ENCODE measurements at places on chromosomes 6 and 20.

DNA sequence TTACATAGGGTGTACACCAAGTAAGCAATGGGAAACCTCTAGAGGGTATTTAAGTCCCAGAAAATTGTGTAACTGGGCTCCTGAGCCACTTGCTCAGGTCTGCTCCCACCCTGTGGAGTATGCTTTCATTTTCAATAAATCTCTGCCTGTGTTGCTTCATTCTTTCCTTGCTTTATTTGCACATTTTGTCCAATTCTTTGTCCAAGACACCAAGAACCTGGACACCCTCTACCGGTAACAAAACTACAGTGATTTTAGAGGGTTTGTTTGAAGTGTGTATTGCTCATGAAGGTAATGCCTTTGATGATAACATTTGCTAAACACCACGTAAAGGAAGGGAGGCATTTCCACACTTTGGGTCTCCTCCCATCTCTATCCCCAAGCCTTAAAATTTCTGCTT lies 46.2 kb downstream of the MYB start:
- DNase-seq = no peak

DNA sequence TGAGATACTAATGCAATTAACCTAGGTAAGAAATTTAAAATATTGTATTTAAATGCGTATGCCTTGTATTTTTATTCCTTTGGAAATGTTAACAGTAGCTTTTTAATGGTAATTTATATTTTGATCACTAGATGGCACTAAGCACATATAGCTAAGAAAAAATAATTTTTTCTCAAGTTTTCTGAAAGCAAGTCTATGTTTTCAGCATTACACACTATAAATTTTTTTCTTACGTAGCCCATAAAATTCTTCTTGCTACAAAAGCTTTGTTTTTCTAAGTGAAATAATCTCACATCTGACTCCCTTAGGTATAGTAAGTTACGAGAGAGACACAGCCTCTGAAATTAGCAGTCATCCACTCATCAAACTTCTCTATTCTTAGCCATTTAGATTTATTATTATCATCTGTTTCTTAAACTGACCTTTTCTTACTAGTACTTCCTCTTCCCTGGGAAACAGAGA lies 35.7 kb downstream of the TSPYL4 start:
- DNase-seq = no peak

GRCh38 chr6:83252719-83253118 lies 59.6 kb downstream of the RWDD2A start:
- DNase-seq = no peak

GRCh38 chr6:84278321-84278998 lies 51.0 kb upstream of the CEP162 start:
- DNase-seq = no peak

GRCh38 chr20:8815208-8815607 lies 253.7 kb upstream of the PLCB4 start:
- DNase-seq = no peak

- no peak for DNase-seq
Observed at GRCh38 chr20:50848846-50849673, 54.2 kb downstream of the BCAS4 start.

DNA sequence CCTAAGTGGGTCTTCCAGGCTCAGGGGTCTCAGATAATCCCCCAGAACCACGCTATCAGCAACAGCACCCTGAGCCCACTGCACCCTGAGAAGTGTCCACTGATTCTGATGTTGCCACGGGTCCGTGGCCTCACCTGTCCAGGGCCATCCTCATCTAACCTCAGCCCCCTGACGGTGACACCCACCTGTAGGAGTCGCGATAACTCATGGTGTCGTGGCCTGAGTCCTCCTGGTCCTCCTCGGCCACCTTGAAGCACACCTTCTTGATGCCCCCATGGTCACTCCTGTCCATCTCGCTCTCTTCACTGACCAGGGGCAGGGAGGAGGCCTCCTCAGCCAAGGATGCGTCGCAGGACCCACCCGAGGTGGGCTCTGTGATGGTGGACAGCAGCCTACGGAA lies 182.1 kb downstream of the PREX1 start:
- no peak for DNase-seq

DNA sequence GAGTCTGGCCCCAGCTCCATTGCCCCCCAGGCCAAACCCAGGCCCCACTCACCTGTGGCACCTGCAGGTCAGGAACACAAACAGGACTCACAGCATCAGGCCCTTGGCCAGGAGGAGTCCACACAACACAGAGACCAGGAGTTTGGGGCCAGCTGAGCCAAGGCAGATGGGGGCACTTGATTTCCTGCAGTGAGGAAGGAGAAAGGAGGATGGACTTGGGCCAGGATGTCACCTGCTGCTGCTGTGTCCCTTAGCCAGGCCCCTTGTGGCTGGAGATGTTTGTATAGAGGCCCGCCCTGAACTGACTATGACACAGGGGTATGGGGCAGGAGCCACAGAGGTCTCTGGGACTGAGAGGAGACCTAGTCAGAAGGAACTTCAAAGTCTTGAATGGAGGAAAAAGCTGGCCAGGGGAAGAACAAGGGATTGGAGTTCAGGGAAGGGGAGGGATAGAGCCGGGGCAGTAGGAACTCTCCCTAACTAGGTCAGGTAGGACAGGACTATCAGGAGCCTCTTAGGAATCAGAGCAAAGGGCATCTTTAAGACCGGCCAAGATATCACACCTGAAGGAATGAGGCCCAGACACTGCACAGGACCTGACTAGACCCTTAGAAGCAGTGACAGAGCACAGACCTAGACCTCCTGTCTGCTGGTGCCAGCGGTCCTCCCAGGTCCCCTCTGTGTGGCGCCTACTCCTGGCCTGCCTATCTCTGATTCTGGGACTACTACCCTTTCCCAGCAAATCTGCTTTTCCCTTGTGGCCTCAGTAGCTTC lies 8.8 kb upstream of the TREML2 start:
- no peak for DNase-seq

- no peak for DNase-seq
Observed at GRCh38 chr6:33699739-33700138, 11.8 kb downstream of the UQCC2 start.

DNA sequence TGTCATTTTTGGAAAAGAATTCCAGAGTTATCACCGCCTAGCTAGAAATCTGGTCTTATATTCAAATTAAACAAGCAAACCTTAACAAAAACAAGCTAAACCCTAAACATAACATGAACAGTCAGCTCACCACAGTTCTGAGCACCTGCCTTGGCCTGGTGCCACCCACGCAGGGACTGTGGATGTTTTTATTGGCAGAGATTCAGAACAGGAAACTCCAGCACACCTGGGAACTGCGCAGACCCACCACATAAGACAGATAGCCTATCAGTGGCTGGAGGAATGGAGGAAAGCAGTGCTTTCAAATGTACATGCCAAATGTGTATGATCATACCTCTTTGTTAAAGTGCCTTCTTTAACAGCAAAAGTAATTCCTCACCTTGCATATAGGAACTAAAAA lies 8.9 kb downstream of the SLC16A10 start:
- DNase-seq = no peak

GRCh38 chr6:106223300-106223930 lies 102.1 kb downstream of the ATG5 start:
- DNase-seq = peak; percentile 56

- no peak for DNase-seq
Observed at GRCh38 chr6:44925100-44925739, 402.9 kb upstream of the RUNX2 start.

- no peak for DNase-seq
Observed at GRCh38 chr6:24576447-24576846, 69.5 kb downstream of the KIAA0319 start.

DNA sequence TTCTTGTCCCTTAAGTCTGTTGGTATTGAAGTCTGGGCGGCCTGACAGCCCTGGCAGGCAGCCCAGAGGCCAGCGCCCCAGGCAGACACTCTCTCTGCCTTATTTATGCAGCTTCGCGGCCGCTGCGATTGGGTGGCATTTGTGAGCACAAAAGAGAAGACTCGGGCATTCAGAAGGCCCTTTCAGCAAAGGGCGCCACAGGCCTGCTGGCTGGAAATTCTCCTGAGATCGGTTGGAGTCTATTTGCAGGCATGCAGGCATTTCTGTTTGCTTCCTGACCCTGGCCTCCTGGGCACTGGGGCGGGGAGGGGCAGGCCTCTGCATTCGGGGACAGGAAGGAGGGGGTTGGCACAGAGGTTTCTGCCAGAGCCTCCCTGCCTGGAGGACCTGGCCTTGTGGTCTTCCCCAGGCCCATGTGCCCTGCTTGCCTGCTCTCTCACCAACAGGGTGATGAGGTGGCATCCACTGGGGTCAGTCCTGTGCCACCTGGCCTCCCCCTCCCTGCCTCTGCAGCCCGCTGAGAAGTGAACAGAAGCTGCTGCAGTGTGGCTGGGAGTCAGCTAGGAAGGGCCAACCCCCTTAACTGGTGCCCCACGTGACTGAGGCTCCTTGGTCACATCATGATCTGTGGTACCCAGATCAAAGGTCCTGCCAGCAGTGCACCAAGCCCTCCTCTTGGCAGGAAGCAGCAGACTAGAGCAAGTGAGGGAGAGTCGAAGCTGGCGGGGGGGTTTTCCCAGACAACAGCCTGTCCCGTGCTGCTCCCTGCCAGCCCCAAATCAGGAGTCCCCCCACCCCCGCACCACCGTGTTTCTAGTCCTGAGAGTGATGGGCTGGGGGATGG lies 16.6 kb upstream of the CCDC167 start:
- DNase-seq = no peak

DNA sequence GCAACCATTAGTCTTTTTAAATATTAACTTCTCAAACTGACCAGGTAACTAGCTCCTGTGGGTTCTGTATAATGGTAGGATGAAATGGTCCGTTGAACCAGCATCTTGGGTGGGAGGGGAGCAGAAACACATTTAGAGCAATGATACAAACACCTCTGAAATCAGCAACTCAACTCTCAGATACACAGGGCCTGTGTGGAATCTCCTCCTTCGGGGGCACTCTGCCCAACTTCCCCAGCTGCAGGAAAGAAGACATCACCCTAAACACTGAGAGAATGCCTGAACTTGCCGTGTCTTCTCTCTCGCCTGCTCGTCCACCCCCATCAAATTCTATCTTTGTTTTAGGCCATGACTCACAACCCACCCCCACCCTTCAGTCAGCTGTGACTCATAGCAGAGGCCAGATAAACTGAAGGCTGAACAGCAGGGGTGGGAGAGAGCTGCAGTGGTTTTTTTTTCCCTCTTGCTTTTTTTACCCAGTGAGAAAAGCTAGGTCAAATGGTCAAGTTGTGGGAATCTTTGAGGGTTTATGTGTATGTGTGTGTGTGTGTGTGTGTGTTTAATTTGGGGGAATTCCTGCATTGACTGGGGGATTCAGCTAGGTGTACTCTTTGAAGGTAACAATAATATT lies 593.4 kb upstream of the JAG1 start:
- DNase-seq = peak; percentile 72

Measured in AG09319 (cell line).